ENCODE measurements at places on chromosomes 12 and 14.
A peak's percentile ranks its signal among the peaks of the same experiment; 100 is the strongest.

DNA sequence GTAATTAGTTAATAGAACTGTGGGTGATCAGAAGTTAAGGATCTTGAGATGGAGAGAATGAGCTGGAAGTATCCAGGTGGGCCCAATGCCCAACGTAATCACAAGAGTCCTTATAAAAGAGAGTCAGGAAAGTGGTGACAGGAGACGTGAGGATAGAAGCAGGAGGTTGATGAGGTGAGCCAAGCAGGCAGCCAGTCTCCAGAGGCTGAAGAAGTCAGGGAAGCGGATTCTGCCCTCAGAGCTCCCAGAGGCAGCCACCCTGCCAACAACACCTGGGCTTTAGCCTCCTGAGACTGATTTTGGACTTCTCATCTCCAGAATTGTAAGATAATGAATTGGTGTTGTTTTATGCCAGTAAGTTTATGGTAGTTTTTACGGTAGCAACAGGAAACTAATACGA lies 10.1 kb upstream of the SAV1 start:
- no peak for DNase-seq

GRCh38 chr12:32501835-32502333 lies 102.5 kb downstream of the FGD4 start:
- peak; percentile 65 for DNase-seq

GRCh38 chr12:10252201-10252600 lies 39.5 kb downstream of the GABARAPL1 start:
- DNase-seq: no peak

GRCh38 chr14:68282479-68283377 lies 463.1 kb downstream of the RAD51B start:
- DNase-seq: no peak

DNA sequence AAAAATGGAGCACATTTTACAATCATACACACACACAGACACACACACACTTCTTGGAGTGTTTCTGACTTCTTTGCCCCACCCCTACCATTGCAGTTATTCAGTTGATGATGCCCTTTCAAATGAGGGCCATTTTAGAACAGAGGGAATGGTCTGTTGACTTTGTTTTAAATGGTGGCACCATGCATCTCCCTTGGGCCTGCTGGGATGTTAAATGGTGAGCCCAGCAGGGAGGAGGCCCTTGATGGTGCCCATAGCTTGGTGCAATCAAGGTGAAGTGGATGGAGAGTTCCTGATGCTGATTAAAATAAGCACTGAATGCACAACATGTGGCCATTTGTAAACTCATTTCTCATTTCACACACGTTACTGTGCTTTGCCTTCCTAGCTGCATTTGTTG lies 13.3 kb downstream of the C12orf75 start:
- no peak for DNase-seq
